ENCODE measurements at places on chromosomes 16 and 17. TPM values are rescaled to one million over a fixed set of nuclear protein-coding genes. Genes with fewer than 3 reads are reported as not detected.

C16orf46 gene
- total RNA-seq: 0.57 TPM

TMEM220 gene
- total RNA-seq: 1.6 TPM

KCTD5 gene
- total RNA-seq: 32.8 TPM

SEPTIN1 gene
- total RNA-seq: not detected

CRHR1 gene
- not detected for total RNA-seq

TBC1D3K gene
- total RNA-seq: not detected

CCR7 gene
- total RNA-seq: not detected

CHST4 gene
- total RNA-seq: not detected

INTS2 gene
- total RNA-seq: 22.6 TPM

TMEM106A gene
- total RNA-seq: 11.7 TPM

KRT9 gene
- not detected for total RNA-seq

TBC1D3B gene
- total RNA-seq: 0.29 TPM

BORCS6 gene
- total RNA-seq: 7.6 TPM

CACNA1H gene
- 0.66 TPM for total RNA-seq

KRTAP4-9 gene
- not detected for total RNA-seq

MYH2 gene
- not detected for total RNA-seq

SLC16A11 gene
- not detected for total RNA-seq

C1QTNF8 gene
- total RNA-seq: not detected

TPSG1 gene
- total RNA-seq: not detected

ALOX12B gene
- total RNA-seq: not detected

HOXB1 gene
- not detected for total RNA-seq

HSD17B1 gene
- total RNA-seq: 8.4 TPM

TSPAN10 gene
- 12.0 TPM for total RNA-seq

SPATA32 gene
- not detected for total RNA-seq

ZFP3 gene
- total RNA-seq: 1.1 TPM

HAS3 gene
- total RNA-seq: under 0.01 TPM

CACNG5 gene
- not detected for total RNA-seq

TOX3 gene
- not detected for total RNA-seq

SCARF1 gene
- total RNA-seq: 0.44 TPM

EME1 gene
- total RNA-seq: 0.66 TPM

PYCARD gene
- total RNA-seq: 56.2 TPM

GDPD3 gene
- 1.7 TPM for total RNA-seq

SLC12A4 gene
- 105 TPM for total RNA-seq

NPIPA8 gene
- total RNA-seq: not detected

TBC1D3 gene
- not detected for total RNA-seq

GP1BA gene
- under 0.01 TPM for total RNA-seq
